ENCODE measurements at places on chromosomes 3 and 15.
A peak's percentile ranks its signal among the peaks of the same experiment; 100 is the strongest.

GRCh38 chr3:30343861-30344260 is 262.5 kb upstream of the TGFBR2 start:
- DNase-seq = no peak

- DNase-seq = no peak
These were observed 1102.2 kb downstream of the TUSC7 start for GRCh38 chr3:117811786-117812185.

GRCh38 chr15:59444081-59444835 is 6.3 kb downstream of the FAM81A start:
- no peak for DNase-seq

- no peak for DNase-seq
These were observed at the start of gene DRD3 for GRCh38 chr3:114178770-114179368. Gene DRD3 (minus strand): TSS chr3:114179052. CDS start chr3:114171992, 7,060 bp downstream.

GRCh38 chr3:40615110-40615915 is 90.6 kb downstream of the ZNF621 start:
- DNase-seq = no peak

DNA sequence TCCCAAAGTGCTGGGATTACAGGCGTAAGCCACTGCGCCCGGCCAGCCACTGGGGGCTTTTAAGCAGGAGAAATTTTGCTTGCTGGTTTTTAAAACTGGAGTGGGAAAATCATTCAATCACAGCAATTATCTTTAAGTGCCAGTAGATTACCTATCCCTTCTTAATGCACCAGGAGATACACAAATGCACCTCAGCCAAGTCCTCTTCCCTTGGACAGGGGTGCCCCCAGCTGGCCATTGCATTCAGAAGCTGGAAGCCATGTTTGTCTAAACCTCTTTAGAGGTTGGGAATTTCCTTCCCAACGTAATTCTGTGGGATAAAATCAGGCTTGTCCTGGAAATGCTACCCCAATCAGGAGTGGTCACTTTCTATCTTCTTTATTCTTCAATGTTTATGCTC is 26.6 kb downstream of the MIX23 start:
- peak; percentile 51 for DNase-seq

DNA sequence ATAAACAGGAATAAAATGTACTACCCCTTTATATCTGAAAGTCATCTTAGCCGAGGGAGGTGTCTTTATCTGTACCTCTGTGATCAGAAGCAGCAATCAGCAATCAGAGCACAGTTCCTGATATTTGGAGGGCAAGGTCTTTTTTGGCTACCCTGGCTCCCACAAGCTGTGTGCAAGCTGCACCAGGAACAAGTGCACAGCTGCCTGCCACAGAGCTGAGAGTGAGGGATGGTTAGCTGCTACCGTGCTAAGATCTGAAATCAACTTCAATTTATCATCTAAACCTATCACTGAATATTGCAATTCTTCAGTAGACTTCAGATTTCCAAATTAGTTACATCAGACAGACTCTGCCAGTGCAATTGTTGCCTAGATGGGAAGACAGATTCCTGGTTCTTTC is 404.6 kb upstream of the ARL6 start:
- DNase-seq = no peak

DNA sequence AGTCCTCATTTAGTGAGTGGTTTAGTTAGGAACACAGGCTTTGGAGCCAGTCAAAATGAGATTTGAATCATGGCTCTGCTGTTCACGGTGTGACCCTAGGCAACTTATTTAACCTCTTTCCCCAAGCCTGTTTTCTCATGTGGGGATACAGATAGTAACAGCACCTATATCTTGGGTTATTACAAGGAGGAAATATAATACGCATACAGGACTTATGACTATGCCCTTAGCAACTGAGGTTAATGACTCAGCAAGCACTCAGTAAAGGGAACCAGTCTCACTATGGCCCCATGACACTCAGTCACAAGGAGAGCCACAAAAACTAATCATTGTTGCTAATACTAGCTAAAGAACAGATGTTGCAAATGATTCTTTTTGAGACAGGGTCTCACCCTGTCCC is 45.9 kb downstream of the SUMF1 start:
- no peak for DNase-seq

GRCh38 chr15:59138243-59138642 is 33.3 kb downstream of the CCNB2 start:
- DNase-seq = peak; percentile 41

DNA sequence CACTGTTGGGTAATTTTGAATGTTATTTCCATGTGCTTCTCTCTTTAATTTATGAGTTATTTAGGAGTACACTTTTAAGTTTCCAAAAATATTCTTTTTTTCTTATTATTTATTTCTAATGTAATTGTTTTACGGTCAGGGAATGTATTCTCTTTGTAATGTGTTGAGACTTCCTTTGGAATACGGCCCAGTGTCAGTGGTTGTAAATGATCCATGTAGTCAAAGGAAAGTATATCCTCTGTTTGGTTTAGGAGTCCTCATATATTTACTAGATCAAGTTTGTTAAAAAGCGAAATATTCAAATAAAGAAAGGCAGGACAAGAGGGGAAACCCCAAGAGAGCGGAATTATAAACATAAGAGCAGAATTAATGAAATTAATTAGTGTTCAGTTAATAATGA is 49.0 kb upstream of the ADGRG7 start:
- DNase-seq = no peak

DNA sequence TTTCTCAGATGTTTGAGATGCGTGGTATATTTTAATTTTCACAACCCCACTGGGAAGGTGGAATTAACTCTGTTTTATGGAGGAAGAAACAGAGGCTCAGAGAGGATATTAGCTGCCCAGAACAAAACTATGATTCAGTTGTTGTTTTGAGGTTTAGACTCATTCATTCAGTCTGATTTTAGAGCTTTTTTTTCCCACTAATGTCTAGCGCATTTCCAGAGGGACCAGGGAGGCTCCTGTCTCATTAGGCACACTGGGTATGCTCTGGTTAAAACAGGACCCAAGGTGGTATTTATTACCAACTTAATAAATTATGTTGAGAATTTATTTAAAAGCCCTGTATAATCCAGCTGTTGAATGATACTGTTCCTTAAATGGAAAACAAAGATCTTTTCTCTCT is 272.0 kb upstream of the RGMA start:
- DNase-seq = no peak

- no peak for DNase-seq
These were observed 96.2 kb upstream of the SEMA6D start for GRCh38 chr15:47620960-47621681.

Data from prostate gland (tissue), 2 donors.